ENCODE measurements at places on chromosomes 5 and 9.
A peak's percentile ranks its signal among the peaks of the same experiment; 100 is the strongest.

DNA sequence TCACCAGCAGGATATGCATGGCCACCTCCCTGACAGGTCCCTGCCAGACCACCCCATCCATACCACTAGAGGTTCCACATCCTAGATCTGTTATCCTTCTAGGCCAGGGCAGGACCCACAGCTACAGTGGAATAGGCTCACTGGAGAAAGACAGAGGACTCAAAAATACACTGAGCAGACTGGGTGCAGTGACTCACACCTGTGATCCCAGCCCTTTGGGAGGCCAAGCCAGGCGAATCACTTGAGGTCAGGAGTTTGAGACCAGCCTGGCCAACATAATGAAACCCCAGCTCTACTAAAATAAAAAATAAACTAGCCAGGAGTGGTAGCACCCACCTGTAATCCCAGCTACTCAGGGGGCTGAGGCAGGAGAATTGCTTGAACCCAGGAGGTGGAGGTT lies 56.5 kb upstream of the TESK1 start:
- no peak for DNase-seq

DNA sequence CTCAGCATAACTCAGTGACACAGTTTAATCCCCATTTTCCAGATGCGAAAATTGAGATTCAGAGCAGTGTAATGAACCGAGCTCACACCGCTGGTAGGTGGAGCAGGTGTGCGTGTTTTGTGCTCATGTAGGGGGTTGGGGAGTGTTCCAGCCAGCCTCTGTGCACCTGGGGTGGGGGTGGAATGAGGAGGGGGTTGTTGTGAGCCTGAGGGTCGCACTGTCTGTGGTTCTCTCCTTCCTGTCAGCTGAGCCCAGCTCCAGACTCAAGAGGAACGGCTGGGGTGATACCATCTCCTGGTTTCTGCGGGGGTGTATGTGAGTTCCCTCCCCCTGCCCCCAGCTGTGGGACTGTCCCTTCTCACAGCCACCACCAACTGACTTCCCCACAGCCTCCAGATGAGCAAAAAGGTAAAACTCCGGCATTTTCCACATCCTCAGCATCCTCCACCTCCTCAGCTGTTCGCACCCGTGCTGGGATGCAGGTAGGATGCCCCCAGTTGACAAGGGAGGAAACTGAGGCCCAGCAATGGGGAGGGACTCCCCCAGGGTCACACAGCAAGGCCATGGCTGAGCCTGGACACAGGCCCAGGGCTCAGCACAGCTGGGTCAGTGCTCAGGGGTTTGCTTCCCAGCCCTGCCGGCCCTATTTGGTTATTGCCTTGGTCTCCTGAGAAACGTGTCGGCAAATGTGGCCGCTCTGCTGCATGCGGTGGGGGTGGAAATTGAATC lies 2.1 kb downstream of the SH2D3C start:
- DNase-seq: no peak

DNA sequence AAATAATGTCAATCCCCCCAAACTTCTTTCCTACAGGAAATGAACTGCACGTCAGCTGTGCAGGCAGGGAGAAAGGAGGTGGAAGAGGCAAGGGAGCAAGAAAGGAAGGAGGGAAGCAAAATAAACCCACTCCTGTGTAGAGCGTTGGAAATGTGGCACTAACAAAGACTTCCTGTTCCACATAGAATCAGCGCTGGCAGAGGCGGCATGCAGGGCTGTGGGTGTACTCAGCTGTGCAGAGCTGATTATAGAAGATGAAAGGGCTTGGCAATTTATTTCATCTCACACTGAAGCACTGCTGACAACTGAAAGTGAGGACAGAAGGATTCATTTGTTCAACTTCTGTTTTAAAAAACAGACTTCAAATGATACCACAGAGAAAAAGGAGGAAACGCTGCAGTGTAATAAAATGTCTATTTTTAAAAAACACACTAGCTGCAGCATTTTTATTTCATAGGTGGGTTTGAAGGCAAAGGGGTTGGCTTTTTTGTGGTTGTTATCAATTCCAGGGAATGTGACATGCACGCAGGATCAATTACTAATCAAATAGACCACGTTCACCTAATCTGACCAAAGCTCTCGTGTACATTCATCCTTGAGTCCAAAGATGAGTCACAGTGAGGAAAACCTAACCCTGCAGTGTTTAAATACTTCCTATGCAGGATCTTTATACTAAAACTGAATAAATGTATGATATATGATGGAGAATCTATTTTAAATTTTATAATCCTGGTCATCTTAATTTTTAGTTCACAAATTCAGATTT lies 583.5 kb downstream of the ZNF608 start:
- peak; percentile 44 for DNase-seq

GRCh38 chr5:138724470-138725146 lies 28.6 kb upstream of the CTNNA1 start:
- DNase-seq: peak; percentile 32

DNA sequence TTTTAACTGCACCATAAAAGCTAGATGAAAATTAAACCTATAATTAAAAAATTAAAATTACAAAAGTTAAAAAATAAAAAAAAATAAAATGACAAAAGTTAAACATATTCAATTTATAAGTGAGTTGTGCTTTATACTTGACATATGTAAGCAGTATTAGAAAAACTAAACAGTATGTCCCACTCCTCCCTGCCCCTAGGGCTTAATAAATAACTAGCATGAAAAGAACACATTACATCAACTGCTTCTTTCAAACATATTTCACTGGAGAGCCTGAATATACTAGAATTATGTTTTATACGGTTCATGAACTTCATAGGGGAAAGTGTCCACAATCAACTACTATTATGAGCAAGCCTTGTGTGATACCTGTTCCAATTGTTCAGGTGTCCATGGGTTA lies 47.6 kb downstream of the ECPAS start:
- no peak for DNase-seq

DNA sequence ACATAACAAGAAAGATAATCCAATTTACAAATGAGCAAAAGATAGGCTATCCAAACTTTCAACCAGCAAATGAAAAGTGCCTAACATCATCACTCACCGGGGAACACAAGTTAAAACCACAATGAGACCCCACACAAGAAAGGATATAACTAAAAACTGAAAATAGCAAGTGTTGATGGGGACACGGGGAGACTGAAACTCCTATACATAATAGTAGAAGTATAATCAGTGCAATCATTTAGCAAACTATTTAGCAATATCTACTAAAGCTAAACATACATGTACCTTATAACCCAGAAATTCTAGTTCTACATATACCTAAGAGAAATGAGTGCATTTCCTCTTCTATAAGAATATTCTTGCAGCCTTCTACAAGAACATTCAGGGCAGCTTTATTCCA lies 72.5 kb downstream of the RICTOR start:
- no peak for DNase-seq

GRCh38 chr5:43694027-43694426 lies 91.0 kb downstream of the NNT start:
- no peak for DNase-seq

GRCh38 chr9:136535070-136535469 lies 10.8 kb downstream of the NOTCH1 start:
- no peak for DNase-seq

DNA sequence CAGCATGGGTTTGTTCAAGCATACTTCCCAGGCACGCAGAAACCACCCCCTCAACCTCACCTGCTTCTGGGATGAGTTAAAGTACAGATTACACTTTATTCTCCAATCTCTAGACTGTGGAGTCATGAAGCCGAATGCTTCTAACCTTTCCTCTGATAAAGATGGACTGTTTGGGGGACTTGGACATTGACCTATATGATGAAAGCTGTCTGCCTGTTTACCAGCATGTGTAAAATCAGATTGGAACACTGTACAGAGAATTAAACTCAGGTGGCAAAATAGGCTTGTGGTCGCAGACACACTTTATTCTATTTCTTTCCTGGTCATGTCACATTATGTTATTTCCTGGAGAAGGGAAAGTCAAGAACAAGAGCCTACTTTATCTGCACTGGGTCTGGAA lies 25.7 kb downstream of the IL9 start:
- no peak for DNase-seq

DNA sequence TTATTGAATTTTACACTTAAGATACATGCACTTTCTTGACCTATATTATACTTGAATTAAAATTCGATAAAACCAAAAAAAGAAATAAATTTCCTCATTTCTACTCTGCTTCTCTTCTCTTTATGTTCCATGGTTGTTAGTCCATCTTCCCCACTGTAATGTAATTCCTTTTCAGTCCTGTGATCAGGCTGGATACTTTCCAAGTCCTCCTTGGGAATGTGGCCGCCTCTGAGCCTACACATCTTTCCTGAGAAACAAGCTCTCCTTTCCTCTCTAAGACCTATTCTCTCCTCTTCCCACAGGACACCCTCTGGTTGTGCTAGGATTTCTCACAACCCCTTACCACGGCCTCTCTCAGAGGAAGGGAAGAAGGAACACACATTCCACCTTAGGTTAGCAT lies 285.1 kb downstream of the DNAH5 start:
- DNase-seq: no peak

- no peak for DNase-seq
Observed at GRCh38 chr5:146944764-146945616, 66.4 kb upstream of the PPP2R2B start.

- DNase-seq: no peak
Observed at GRCh38 chr5:56565644-56566043, 249.7 kb upstream of the MAP3K1 start.

DNA sequence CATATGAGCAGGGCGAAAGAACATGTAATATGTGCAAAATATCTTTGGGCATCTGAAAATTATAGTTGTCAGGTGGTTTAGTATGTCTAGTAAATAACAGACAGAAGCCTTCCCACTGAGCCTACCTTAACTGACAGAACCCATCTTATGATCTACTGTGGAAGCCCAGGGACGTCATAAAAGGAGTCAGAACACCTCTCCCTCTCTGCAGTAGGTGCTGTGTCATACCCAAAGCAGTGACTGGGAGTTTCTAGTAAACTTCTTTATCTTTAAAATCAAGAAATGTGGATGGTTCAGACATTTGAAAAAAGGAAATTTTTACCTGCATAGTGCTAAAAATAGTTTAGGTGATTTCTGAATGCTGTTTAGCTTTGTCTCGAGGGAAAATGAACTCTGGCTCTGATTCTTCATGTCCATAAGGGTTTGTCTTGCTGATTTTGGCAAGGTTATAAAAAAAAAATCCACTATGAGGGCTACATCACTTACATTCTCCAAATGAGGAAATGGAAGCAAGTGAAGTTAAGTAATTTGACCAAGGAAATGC lies 104.0 kb downstream of the NUDT12 start:
- DNase-seq: no peak

DNA sequence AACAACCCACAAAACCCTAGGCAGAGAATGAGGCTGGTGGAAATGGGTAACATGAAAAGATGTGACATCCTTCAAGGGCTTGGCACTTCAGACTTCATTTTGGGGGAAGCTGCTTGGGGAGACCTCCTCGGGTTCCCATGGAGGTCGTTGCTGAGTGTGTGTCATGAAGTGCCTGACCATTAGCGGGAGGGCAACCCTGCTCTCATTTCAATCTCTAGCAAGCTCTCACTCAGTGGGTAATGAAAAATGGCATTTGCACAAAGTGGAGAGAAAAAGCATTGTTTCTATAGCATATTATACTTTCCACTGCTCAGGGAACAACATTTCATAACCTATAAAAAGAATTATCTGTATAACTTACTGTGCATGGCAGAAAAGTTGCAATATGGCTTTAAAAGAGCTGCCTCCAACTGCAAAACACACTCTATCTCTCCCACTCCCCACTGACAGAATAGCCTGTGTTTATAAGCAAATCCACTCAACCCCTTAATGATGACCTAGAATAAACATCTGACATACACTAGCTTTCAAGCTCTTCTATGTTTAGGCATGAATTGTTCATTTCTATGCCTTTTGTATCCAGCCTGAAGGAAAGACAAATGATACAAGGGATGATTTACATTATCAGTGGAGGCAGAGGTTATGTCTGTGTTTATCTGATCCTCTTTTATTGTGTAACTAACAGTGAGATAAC lies 357.2 kb downstream of the ZSWIM6 start:
- peak; percentile 38 for DNase-seq

GRCh38 chr5:18113721-18114120 lies 479.5 kb downstream of the TAF11L14 start:
- DNase-seq: peak; percentile 27

- DNase-seq: no peak
Observed at GRCh38 chr9:108515856-108516255, 339.9 kb downstream of the ACTL7B start.

DNA sequence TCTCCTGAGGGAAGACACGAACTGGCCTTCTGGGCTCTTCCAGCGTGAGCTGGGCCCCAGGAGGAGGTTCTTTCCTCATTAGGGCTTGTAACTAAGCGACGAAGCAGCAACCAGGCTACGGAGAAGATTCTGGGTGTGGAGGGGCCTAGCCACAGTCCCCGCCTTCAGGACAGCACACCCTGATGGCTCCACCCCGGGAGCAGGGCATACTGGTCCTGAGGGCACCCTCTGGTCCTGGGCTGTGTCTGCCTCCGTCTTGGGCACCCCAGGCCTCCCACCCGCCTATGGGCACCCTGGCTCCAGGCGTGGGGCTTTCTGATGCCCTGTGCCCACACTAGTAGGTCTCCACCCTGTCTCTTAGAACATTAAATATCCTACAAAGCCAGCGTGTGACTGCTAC lies 136.4 kb downstream of the OLFM1 start:
- no peak for DNase-seq

DNA sequence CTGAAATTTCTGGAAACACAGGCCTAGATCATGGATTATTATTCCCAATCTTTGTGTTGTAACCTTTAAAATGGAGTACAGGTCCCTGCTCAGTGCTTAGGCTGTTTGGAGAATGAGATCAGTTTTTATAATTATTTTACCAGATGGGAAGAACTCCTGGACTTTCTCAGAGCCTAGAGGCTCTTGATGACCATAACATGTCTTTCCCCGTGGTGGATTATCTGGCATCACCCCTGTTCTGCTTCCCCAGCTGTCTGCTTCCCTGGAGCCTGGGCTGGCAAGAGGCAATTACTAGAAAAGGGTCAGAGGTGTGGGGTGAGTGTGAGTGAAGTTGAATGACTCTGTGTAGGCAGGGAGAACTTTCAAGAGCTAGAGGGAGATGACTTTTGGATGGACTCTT lies 143.0 kb downstream of the CARTPT start:
- no peak for DNase-seq
